ENCODE measurements at places on chromosomes 1 and 21.

DNA sequence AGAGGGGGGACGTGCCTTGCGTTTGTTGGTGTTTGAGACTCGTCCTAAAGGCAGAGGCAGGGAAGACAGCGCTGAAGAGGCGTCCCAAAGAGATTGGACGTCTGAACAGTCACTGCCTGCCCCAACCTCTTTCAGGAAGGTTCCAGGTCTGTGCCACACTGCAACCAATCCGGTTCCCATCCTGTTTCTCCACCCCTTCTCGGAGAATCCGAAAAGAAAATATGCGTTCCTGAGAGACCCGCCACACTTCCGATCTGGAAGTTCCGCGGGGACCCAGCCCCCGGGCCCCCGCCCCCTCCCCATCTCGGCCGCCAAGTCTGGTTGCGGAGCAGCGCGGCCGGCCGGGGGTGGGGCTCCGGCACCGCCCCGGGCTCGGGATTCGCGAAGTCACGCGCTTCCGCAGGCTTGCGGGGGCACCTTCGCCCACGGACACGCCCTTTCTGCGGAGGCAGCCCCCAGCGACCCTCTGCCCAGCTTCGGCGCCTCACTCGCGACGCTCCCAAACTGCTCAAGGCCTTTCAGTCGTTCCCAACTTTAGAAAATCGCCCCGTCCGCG, 124.5 kb upstream of the DPYD start:
- no peak for DNase-seq

GRCh38 chr1:104468282-104468681, 718.6 kb downstream of the AMY1C start:
- DNase-seq: no peak

DNA sequence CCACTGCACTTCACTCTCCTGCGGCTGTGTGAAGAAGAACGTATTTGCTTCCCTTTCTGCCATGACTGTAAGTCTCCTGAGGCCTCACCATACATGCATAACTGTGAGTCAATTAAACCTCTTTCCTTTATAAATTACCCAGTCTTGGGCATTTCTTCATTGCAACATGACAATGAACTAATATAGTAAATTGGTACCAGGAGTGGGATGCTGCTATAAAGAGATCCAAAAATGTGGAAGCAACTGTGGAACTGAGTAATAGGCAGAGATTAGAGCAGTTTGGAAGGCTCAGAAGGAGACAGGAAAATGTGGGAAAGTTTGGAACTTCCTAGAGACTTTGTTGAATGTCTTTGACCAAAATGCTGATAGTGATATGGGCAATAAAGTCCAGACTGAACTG, 1907.9 kb downstream of the MRPL39 start:
- DNase-seq: no peak

DNA sequence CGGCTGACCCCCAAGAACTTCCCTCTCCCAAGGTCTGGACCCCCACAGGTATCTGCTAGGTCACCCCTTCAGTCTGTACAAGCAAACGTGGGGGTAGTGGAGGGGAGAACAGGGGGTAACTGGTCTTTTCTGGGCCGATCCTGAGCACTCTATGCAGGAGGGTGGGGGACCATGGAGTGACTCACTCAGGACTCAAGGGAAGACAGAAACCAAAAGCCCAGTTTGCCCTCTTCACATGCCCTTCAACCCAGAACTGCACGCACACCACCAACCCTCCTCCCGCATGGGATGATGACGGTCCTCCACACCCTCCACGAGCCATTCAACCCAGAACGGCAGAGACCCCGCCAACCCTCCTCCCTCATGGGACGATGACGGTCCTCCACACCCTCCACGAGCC, 53.6 kb upstream of the GPR153 start:
- DNase-seq: no peak

GRCh38 chr1:58264462-58264861, 282.1 kb downstream of the OMA1 start:
- no peak for DNase-seq

GRCh38 chr1:21937372-21938121, 437 bp upstream of the HSPG2 start:
- DNase-seq: peak; percentile 79

GRCh38 chr1:167797015-167797414, 75.2 kb downstream of the MPZL1 start:
- DNase-seq: no peak

DNA sequence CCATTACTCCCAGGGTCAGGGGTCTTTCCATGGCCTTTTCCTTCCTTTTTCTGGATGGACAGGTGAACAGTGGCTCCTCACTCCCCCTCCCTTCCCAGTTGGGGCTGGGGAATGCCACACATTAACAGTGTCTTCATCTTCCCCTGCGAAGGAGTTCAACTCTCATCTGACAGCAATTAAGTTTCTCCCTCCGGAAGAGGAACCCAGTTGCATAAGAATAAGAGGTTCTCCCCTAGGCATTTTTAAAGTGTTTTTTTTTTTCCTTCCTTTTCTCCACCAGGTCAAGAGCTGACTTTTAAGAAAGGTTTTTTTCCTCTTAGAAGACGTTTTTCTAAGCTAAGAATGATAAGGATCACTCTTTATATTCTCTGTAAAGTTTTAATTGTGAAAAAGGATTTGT, 42.3 kb upstream of the FASLG start:
- DNase-seq: no peak

DNA sequence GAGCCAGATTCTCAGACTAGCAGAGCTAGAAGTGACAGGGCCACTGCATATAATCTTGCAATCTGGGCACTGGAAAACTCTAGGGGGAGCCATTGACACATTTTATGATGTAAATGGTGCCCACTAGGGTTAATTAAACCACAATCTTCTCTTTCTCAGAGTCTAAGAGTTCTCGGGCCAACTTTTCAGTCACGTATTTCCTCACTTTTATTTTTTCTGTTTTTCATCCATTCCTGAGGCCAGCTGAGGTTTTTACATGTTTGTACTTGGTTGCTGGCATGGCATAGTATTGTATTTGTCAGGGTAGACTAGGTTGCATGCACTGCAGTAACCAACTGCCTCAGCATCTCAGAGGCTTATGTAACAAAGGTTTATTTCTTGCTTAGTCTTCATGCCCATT, 138.2 kb downstream of the ZNF326 start:
- DNase-seq: no peak

- no peak for DNase-seq
These were observed 20.6 kb upstream of the TBX15 start for GRCh38 chr1:119008483-119009311.

GRCh38 chr21:29719521-29719920, 220.3 kb downstream of the GRIK1 start:
- no peak for DNase-seq

DNA sequence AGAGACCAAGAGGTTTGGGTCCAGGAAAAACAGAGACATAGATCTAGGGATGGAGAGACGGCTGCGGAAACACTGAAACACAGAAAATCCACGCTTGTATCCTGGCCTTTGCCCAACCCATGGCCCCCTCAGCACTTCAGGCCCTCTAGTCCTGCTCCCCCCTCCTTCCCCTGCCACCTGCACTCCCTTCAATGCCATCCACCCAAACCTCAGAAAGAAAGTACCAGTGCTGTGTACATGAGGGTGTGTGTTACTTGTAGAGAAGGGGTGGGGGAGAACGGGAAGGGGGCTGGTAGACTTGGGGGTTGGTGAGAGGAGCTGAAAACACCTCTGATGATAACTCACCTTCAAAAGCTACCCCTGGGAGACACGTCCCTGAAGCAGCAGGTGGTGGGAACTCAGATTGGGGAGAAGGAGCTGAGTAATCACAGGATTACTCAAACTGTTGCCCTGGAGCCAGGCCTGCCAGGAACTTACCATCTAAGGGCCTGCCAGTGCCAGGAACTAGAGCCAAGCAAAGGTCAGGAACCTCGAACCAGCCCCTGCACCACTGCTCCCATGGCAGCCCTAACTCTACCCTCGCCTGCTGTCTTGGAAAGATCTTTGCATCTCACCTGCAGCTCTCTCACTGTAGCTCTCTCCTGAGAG, 11.5 kb downstream of the RORC start:
- DNase-seq: no peak

- no peak for DNase-seq
These were observed 219.5 kb downstream of the PTPRU start for GRCh38 chr1:29455781-29456180.

DNA sequence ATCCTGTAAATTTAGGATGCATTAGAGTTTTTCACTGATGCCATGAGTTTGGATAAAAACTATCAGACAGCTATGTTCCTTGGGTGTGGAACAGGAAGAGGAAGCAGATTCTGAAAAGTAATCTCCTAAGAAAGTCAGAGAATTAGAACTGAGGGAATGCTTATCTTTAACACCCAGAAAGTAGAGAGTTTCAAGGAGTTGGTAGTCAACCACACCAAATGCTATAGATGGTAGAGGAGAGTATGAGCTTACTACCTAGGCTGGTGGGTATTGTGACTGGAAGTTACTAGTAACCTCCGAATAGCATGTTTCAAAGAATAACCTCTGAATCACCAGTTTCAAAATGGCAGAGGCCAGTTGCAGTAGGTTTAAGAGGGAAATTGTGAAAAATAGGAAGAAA, 288.0 kb downstream of the HMCN1 start:
- no peak for DNase-seq

DNA sequence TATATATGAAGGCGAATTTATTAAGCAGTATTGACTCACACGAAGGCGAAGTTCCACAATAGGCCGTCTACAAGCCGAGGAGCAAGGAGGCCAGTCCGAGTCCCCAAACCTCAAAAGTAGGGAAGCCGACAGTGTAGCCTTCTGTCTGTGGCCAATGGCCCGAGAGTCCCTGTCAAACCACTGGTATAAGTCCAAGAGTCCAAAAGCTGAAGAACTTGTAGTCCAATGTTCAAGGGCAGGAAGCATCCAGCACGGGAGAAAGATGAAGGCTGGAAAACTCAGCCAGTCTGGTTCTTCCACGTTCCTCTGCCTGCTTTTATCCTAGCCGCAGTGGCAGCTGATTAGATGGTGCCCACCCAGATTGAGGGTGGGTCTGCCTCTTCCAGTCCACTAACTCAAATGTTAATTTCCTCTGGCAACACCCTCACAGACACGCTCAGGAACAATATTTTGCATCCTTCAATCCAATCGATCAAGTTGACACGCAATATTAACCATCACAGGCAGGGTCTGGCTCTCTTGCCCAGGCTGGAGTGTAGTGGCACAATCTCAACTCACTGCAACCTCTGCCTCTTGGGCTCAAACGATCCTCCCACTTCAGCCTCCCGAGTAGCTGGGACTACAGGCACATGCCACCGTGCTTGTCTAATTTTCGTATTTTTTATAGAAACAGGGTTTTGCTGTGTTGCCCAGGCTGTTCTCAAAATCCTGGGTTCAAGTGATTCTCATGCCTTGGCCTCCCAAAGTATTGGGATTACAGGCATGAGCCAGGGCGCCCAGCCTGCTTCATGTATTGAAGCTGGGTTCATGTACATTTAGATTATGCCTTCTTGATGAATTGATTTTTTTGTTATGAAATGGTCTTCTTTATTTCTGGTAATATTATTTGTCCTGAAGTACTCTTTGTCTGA, 85.3 kb downstream of the DHRS3 start:
- no peak for DNase-seq

DNA sequence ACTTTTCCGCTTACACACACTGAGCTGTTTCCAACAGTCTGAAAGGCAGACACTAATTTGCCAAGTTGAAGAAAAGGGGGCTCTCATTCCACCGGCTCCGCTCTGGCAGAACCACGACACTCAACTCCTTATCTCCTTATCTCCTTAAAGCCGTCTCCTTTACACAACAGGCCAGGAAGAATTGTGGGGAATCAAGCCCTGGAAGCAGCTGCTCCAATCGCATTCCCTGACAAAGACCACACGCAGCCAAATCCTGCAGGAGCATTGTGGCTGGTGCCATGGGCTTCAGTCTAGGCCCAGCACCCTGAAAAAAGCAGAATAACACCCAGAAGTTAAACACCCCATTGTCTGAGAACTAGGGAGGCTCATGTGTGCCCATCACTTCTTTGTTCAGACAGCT, 24.1 kb downstream of the SUSD4 start:
- no peak for DNase-seq

GRCh38 chr1:93255222-93256079, 74.9 kb downstream of the CCDC18 start:
- no peak for DNase-seq

- no peak for DNase-seq
These were observed 546.2 kb upstream of the ADGRL2 start for GRCh38 chr1:81254560-81254959.

GRCh38 chr1:10814976-10815857, 18.8 kb upstream of the CASZ1 start:
- no peak for DNase-seq

- DNase-seq: no peak
These were observed 4.6 kb downstream of the ZBTB48 start for GRCh38 chr1:6584126-6585080.

DNA sequence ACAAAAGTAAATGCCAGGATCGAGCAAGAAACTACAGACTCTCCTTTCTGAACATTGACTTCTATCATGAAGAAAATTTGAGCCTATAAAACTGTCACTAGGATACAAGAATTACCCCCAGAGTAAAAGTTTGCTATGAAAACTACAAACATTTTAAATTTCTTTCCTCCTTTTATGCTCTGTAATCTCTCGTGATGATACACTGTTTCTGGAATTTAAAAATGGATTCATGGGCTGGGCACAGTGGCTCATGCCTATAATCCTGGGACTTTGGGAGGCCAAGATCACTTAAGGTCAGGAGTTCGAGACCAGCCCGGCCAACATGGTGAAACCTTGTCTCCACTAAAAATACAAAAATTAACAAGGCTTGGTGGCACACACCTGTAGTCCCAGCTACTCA, 181.3 kb downstream of the ZNF281 start:
- DNase-seq: no peak

GRCh38 chr1:195763907-195764374, 844.3 kb downstream of the KCNT2 start:
- no peak for DNase-seq

DNA sequence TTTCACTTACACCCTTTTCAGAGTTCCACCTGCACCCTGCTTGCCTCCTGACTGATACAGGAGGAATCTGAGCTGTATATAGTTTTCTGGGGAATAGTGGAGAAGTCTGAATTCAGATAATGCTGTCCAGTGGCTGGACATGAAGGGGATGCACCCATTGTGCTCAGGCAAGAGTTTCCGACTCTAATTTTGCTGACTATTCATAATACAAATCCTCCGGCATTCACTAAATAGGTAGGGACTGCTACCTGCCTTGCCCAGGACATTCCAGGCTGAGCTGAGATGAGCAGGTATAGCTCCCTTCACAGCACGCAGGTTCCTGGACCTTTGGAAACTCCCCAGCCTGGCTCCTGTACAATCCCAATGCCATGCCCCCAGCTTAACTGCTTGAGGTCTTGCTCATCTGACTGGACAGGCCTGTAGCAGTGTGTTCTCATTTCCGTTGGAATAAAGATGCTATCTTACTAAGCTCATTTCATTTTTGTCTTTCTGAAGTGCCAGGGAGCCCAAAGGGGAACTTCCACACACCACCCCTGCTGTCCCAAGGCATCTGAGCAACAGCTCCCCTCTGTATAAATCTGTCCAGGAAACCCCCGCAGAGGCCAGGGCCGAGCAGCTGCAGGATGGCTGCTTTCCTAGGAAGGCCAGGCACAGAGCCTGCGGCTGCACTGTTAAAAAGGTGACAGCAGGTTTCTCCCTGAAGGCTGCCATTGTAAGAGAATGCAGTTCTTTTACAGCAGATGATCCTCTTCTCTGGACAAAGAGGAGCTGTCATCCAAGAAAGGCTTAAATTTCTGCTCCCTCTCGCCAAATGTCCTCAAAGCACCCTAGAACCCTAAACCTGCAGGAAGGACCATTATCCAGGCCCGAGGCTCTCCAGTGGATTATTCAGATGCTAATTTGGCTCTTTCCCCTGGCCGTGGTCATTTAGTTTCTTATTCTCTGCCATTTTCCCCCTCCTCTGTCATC, 21.7 kb upstream of the VASH2 start:
- no peak for DNase-seq
